Omental fat pad (tissue), 4 donors: ENCODE measurements at places on chromosomes 2 and 18. TPM values are rescaled to one million over a fixed set of nuclear protein-coding genes. Genes with fewer than 3 reads are reported as not detected.

- no peak for DNase-seq
These were observed 41.4 kb upstream of the LAPTM4A start for GRCh38 chr2:20092901-20093235.

DNA sequence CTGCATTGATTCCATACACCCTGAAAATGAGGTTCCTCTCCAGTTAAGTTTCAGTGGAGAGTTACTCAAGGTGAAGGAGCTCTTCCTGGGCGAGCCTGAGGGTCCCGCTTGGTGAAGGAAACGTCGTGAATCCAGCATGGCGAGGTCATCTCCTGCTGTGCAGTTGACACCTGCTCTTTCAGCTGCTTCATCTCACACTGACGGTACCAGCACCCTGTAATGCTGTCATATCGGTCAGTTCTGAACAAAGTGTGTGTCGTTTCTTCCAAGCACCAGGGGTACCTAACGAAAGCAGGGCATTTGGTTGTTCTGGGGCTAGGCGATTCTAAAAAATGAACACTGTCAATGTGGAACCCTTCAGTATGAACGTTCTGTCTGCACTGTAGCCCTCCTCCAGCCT, 52.6 kb downstream of the ITGB1BP1 start:
- DNase-seq, result no peak

- DNase-seq, result no peak
These were observed 83.7 kb upstream of the CTDP1 start for GRCh38 chr18:79595876-79596374.

- DNase-seq, result no peak
These were observed 15.9 kb downstream of the SERPINE2 start for GRCh38 chr2:224023188-224023587.

DNA sequence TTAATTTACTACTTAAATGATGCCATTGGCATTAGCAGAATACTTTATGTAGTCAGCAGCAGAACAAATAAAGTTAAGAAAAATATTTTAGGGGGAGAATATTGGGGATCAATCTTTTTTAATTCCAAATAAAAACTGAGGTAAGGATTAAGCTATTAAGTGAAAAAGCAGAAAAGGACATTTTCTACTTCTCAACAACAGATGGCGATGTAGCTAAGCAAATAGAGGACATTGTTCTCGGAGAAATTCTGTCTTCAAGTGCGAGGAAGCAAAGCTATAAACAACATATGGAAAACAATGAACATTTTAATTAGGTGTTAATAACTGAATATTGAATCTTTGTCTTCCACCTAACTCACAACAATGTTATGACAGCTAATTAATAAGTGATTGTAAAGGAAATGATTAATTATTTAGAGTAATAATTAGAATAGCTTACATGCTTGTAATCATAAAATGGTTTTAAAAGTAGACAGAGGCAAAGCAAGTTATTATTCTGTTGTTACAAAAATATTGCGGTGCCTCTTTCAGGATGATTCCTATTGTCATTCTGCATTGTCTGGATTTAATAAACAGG, 32.9 kb upstream of the CCDC93 start:
- no peak for DNase-seq

DNA sequence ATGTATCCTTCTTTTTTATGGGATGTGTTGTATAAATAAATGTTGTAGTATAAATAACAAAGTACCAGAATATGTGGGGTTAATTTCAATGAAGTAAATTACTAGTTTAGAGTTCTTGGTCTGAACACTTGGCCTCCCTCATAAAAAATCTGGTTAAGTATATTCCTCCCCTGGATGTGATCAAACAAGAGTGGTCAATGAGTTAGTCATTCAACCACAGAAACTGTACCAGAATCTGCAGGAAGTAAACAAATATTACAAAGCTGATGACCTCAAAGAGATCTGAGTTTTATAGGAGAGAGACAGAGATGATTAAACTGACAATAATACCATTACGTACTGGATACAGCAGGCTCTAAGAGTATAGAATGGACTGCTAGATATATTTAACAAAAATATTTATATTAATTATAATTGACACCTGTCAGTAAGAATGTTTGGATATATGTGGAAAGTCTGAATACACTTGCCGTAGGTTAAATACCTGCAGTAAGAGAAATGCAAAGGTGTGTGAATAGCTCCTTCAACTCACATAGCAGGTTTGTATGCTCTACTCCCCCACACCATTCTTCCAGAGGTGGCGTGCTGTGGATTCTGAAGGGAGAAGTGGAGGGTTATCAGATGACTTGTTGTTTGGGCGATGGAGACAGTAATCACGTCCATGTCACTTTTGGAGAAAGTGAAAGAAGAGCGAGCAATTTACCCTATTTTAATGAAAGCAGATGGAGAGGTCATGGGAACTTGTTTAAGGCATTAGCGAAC, 108.3 kb upstream of the LRATD1 start:
- no peak for DNase-seq

ZNF521 gene
- 18.1 TPM for total RNA-seq

DNA sequence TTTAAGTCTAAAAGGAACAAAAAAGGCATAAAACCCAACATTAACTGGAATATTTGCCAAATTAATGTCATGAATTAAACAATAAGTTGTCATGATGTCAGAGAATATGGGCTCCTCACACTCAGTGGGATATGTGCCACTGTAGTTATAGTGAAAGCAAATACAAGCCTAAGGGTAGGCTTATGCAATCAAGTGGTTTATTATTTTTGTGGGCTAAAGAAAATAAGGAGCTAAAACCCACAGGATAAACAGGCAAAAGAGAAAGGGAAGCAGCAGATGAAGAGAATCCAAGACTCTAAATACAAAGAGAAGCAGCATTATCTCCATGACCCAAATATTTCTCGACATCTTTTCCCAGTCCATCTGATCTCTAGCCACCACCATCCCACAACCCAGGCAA, 17.5 kb downstream of the YWHAQ start:
- DNase-seq, result no peak

DNA sequence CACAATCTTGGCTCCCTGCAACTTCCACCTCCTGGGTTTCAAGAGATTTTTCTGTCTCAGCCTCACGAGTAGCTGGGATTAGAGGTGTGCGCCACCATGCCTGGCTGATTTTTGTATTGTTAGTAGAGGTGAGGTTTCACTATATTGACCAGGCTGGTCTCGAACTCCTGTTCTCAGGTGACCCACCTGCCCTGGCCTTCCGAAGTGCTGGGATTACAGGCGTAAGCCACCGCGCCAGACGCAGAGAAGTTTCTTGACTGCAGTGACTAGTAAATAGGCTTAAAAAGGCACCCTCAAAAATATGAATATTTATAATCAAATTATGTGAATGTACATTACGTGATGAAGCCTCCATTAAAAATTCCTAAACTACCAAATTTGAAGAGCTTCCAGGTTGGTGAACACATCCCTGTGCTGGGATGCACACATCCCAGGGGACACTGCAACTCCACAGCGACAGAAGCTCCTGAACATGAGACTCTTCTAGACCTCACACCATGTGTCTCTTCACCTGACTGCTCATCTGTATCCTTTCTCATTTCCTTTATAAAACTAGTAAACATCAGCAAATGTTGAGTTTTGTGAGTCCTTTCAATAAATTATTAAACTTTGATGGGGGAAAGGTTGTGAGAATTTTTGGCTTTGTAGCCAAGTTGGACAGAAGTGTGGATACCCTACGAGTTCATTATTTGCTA, 203.3 kb upstream of the SPOPL start:
- no peak for DNase-seq

DNA sequence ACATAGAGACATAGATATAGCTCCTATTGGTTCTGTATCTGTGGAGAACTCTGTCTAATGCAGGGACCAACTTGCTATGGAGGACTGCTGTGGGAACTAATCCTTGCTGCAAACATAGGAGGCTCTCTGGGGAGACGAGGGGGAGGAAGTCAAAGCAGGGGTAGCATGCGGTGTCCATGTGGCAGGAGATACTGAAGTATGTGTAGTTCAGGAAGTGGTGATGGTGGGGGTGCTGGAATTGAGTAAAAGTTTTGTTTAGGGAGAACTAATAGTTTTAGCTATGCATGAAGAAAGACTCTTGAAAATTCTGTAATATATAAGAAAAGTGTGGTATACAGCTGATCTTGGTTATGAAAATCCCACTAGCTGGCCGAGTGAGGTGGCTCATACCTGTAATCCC, 62.0 kb downstream of the ANKRD44 start:
- DNase-seq, result no peak

- DNase-seq, result no peak
These were observed 243.2 kb upstream of the BOD1L2 start for GRCh38 chr18:56903686-56904085.

GRCh38 chr2:7025082-7025481, 107.9 kb downstream of the RNF144A start:
- no peak for DNase-seq

DNA sequence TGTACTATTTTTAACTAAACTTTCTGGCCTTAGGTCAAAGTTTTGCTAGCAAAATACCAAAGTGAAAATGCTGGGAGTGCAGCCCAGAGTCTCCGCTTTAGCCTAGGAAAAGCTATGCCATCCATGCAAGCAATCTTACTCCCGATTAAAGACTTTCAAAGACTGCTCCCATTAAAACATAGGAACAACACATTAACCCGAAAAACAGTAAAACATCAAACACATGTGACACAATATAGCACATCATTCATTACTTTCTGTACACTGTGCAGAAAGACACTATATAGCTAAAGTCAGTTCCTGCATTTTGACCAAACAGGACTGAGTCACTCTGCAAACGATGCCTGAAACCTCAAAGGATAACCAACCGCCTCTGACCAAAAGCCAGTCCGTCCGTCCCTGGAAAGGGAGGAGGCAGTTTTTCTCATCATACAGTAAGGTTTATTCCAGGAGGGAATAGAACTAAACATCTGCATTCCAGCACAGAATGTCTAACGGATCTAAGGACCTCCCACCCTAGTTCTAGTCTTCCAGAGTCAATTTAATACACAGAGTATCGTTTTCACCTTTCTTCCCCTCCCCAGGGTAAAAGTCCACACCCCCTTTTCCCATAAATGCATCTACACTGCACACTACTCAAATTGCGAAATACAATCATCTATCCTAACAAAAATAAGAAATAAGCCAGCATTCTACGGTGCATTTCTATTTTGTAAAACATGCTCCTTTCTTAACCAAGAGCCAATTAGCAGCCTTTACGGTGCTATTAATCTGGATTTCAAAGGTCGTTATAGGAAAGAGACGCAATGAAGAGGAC, 1.7 kb downstream of the ROCK2 start:
- no peak for DNase-seq

DNA sequence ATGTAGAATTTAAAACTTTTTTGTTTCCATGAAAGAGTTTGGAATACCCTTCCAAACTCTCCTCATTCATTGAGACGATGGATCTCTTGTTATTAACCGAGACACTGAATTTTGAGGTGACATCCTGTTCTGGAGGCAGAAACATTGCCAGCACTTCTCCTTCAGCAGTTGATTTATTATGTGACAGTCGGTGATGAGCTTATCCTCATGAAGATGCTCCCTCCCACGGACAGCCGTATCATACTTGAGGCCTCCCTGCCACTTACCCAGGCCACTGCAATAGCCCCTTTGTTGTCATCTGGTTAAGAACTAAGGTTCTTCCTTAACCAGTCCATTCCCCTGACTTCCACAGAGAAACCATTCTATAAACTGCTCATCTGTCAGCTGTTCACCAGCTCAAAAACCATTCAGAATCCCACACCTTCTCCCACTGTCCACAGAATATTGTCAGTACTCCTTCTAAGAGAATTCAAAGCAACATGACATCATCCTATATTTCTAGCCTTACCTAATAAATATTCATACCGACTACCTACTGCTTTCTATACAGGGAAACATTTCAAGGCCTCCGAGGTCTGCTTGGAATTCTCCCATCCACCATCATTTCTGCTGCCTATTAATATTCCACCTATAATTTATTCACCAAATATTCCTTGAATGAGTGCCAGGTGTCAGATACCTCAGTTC, 139.0 kb upstream of the TRIB2 start:
- DNase-seq, result no peak
